Islet precursor cell (in vitro differentiated cells): ENCODE measurements at places on chromosomes 12 and 14.
A peak's percentile ranks its signal among the peaks of the same experiment; 100 is the strongest.

DNA sequence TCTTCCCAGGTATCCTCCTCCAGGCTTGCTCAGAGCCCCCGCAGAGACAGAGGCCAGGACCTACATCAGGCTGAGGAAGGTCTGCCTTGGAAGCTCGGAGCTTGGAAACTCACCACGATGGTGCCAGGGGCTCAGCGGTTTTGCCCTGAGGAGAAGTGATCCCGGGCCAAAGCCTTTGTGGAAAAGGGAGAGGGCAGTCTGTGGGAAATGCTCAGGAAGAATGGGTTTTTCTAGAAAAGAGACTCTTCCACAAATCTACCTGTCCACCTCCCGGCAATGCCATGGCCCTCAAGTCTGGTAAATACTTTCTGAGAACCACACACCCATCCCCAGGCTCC, 8.0 kb downstream of the KRT2 start:
- peak; percentile 50 for DNase-seq

- no peak for DNase-seq
Observed at GRCh38 chr14:85409481-85410210, 120.3 kb upstream of the FLRT2 start.

- DNase-seq: no peak
Observed at GRCh38 chr12:51972849-51973273, 21.4 kb downstream of the ACVR1B start.

GRCh38 chr14:22370084-22370847, 218.8 kb downstream of the DAD1 start:
- no peak for DNase-seq

DNA sequence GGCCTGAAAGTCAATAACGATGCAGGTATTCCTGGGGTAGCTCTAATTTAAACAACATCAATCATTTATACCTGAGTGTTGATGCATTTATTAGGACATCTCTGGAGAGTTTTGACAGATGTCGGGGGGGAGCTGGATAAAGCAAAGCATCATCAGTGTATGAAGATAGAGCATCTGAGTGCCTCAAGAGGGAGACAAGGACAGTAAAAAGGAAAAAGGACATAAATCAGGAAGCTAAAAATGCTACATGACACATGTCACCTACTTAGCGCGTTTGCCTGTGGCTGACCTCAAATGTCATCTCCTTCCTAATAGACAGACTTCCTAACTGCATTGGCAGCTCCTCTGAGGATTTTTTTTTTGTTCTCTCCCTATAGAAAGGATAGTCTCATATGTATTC, 259.5 kb upstream of the PKP2 start:
- DNase-seq: no peak

DNA sequence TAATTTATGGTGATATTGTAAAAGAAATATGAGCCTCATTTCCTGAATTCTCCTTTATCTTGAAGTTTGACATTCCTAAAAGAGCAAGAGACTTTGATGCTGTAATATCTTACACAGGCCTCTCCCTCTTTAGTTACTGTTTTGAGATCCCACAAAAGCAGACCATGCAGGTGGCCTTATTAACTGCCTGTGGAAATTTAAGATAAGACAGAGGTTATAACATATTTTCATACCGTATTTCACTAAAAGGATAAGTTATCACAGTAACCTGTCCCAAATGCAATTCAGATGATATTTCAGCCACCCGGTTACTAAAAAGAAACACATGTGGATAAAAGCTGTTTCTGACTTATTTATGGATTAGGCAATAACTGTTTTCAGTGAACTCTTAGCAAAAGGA, 150.1 kb downstream of the NAV3 start:
- DNase-seq: no peak

GRCh38 chr12:56935157-56935556, 949 bp upstream of the SDR9C7 start:
- peak; percentile 29 for DNase-seq

DNA sequence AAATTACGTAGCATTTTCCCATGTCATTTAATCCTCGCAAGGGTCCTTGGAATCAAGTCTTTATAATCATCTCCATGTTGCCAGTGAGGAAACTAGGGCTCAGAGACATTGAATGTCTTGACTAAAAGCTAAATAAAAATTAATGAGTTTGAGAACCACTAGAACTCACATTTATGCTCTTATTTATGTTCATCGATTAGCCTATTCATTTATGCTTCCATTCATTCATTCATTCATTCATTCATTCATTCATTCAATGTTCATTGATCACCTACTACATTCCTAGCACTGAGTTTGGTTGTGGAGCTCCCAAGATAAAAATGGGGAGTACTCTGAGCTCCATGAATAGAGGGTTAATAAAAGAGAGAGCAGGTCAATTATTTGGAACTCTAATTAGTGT, 59.7 kb downstream of the KCNA1 start:
- DNase-seq: no peak

DNA sequence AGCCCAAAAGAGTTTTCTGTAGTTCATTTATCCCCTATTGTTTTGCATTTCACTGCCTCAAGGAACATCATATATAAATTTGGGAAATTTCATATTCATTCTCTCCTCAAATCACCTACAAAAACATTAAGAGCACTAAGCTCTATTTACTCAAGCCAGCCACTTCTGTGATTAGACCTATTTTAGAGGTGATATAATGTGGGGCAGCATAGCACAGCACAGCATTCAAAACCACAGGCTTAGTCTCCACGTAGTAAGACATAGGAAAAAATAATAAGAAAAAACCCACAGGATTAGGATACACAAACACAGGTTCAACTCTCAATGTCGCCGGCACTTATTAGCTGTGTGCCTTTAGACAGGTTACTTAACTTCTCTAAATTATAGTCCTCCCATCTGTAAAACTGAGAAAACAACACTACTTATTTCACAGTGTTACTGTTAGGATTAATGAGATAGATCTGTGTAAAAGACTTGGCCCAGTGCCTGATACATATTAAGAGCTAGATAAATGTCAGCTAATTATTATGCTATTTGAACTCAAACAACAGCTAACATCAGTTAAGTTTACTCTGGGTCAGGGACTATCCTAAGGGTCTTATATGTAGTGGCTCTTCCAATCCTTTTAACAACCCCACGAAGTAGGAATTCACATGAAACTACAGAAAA, 20.3 kb downstream of the DCAF5 start:
- DNase-seq: no peak

GRCh38 chr14:89012282-89013097, 188.0 kb downstream of the TTC8 start:
- no peak for DNase-seq

- DNase-seq: no peak
Observed at GRCh38 chr12:121144416-121144914, 11.8 kb downstream of the P2RX7 start.

GRCh38 chr12:5780536-5780935, 164.5 kb downstream of the ANO2 start:
- peak; percentile 48 for DNase-seq

DNA sequence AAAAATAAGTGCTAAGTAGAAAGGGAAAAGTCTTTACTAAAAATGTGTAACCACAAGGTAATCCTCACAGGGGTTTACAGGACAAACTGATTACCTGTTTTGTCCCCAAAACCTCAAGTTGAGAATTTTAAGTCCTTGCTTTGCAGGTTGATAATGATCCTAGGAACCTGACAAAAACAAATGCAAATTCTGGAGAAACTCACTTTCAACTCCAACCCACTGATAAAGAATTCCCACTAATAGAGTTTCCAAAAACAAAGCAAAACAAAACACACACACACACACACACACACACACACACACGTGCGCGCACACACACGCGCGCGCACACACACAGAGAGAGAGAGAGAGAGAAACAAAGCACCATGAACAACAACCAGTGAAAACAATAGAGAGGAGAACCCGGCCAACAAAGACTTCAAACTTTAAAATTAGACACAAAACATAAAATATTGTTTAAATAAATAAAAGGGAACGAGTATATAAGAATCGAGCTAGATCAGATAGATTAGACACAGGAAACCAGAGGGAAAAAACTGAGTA, 187.0 kb upstream of the FOXN3 start:
- no peak for DNase-seq

DNA sequence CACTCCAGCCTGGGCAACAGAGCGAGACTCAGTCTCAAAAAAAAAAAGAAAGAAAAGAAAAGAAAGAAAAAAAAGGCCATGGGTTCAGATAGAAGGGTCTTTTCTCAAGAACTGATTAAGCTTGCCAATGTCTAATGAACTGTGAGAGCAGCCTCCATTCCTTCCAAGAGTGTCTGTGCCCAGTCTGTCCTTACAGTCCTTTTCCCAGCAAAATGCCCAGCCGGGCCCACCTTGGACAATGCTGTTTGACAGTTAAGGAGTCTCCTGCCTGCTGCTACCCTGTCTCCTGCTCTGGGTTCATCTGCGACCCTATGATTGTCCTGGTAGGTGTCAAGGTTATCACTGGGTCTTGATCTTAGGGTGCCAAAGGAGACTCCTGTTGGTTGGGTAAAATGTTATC, 21.4 kb downstream of the SYNE3 start:
- DNase-seq: no peak

DNA sequence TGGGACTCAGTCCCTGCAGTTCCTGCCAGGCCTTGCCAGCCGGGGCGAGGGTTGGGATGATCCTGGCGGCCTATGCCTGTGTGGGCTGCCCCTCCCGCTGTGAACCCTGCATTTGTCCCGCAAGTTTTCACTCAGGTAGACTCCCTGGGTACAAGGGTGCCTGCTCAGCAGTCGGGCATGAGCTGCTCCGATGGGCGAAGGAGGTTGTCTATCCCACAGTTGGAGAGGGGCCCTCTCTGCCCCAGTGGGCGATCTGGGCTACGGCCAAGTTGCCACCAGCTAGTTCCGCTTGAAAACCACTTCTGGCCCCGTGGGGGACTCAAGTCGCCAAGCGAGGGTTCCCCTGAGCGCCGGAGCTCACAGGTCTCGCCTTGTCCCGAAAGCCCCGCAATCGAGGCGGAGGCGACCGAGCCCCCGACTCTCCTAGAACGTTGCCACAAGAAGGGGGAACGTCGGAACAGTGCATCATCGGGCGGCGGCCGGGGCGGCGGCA, 365 bp upstream of the TPI1 start:
- no peak for DNase-seq

DNA sequence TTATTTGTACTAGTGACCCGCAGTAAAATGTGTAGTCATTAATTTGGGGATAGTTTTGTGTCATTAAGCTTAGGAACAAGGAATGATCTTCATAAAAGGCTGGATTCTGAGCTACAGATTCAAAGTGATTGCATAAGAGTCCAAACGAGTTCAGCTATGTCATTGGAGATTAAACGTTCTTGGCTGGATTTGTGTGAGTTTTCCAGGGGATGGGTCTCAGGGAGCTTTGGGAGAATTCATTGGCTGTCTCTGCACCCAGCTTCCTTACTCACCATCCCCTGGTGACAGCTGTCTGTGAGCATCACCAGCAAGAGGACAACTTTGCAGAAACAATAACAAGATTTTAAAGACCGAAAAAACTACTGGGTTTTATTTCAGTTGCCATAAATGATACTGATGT, 130.4 kb downstream of the DAAM1 start:
- no peak for DNase-seq

DNA sequence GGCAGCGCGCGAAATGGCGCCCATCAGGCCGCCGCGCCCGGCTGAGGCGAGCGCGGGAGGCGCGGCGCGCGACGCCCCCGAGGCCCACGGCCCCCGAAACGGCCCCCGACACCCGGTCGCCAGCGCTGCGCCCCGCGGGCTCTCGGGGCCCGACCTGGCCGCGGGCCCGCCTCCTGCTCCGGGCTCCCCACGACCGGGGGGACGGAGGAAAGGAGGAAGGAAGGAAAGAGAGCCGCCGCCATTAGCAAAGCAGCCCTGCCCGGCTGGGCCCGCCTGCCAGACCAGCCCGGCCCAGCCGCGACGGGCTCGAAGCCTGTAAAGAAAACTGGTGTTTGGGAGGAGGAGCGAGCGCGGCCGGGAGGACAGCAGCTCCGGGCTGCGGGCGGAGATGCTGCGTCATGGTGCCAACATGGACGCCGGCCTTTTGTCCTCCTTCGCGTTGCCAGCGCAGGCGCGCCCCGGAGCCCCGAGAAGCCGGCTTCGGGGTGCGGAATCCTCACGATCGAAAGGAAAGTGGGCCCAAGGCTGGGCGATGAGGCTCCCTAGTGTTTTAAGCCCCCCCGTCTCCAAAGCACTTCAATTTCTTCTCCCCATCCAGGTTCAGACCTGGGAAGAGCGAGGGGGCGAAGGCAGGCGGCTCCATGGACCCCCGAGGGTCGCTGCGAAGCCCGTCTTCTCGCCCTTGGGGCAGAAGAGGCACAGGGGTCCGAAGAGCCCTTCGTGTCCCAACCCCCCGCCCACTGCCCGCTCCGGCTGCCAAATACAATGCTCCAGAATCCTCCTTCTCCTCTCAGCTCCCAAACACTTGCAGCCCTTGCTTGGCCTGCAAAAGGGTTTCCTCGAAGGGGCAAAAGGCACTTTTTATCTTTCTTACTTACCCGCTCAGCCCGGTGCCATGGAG, 2.9 kb upstream of the SETD1B start:
- DNase-seq: peak; percentile 92

GRCh38 chr14:20684662-20685456, 499 bp downstream of the RNASE4 start:
- DNase-seq: no peak

DNA sequence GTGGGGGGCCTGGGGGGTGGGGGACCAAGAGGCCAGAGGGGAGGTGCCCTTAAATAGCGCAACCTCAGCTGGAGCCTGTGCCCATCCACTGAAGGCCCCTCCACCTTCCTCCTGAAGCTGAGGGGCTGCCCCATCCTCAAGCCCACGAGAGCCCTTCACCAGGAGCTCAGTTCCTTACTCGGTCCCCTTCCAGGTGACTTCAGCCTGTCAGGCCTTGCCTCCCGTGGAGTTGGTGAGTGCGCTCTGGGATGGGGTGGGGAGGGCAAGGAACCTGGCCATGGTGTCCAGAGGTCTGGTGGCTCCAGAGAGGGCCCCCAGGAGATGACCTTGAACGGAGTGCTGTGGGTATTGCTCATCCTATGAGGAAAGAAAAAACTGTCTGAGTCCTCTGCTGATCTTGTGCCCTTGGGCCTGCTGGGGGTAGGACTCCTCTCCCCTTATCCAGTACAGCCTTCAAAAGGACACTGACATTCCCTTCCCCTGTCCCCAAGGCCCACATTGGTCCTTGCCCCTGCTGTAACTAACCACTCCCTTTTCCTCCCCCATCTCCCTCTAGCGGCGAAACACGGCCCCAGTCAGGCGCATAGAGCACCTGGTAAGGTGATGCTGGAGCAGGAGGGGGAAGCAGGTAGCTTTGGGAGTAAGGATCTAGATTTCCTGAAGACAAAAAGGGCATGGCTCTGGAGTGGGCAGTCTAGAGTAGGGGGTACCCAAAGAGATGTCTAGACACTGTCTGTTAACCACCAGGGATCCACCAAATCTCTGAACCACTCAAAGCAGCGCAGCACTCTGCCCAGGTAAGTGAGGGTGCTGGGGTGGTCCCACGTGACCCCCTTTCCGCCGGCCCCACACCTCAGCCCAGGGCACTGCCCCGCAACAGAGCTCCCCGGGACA, 3.6 kb downstream of the TNS2 start:
- peak; percentile 94 for DNase-seq

GRCh38 chr14:105476097-105476830, 1.6 kb downstream of the CRIP2 start:
- DNase-seq: no peak

DNA sequence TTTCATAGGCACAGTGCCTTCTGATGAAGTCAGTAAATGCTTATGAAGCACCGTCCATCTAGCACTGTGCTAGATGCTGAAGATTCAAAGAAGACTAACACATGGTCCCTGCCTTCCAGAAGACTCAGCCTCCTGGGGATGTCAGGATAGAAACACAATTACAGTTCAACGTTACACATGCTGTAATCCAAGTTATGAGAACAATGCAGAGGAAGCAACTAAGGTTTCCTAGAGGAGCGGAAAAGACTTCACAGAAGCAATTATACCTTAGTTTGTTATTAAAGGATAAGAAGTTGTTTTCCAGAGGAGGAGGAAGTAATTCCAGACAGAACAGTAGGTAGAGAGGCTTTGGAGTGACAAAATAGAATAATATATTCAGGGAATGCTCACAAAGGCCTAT, 66.9 kb upstream of the FGD4 start:
- no peak for DNase-seq
